ENCODE measurements at places on chromosomes 16 and 17. TPM values are rescaled to one million over a fixed set of nuclear protein-coding genes. Genes with fewer than 3 reads are reported as not detected.

Gene TMEM238L
- not detected for polyA plus RNA-seq

Gene NPIPB9
- 3.5 TPM for polyA plus RNA-seq

Gene SIRT7
- polyA plus RNA-seq, result 44.5 TPM

Gene DPEP2
- polyA plus RNA-seq, result not detected

Gene ZNF771
- polyA plus RNA-seq, result 11.7 TPM

Gene SLC38A8
- polyA plus RNA-seq, result not detected

Gene SCGB1C2
- polyA plus RNA-seq, result not detected

Gene SDR42E2
- not detected for polyA plus RNA-seq

Gene RPRML
- polyA plus RNA-seq, result 4.7 TPM

Gene KRTAP16-1
- polyA plus RNA-seq, result not detected

Gene EVPLL
- polyA plus RNA-seq, result not detected

Gene PRCD
- polyA plus RNA-seq, result 22.5 TPM

Gene SLC35G6
- polyA plus RNA-seq, result not detected

Gene TBC1D26
- polyA plus RNA-seq, result 4.1 TPM

Gene CDRT15
- not detected for polyA plus RNA-seq
